NCI-H2081 treated with DMSO at 0.1 percent for 48 hours (cell line): ENCODE measurements at places on chromosomes 2 and 18.

DNA sequence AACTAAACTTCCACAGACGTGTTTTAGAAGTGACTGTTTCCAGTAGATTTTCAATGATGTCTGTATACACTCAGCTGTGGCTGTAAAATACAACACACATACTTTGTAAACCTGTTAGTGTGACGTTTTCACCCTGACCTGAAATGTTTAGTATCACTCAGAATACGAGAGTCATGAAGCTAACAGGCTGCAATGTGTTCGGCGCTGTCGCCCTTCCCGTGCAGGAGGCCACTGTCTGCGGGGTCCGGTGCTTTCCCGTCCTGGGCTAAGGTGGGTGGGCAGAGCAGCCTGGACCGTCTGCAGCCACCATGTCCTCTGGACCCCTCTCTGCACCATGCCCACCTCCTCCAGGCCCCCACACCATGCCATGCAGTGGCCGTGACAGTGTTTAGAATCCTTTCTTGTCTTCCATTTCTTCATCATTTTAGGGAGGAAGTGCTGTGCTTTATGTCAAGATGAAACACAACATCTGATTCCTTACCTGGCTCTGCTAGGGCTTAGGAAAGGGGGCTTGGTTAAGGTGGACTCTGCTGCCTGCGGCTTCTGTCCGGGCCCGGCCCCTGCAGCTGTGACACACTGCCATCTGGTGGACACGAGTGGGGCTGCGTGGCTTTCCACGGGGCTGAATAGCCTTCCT, 53.8 kb upstream of the RBM44 start:
- DNase-seq, result no peak

DNA sequence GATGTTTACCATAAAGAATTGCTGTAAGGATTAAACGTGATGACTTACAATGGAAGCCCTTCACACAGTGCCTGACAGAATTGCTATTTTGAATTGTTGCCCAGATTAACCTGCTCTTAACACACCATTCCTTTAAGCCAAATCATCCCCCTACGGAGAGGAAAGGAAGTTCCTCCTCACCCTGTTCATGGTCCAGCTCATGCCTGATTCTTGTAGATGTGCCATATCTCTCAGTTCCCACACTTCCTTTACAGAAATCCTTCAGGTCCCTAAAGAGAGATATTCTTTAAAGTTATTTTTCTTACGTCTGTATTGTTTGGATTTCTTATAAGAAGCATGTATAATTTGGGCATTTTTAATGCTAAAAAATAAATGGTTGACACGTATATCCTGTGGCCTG, 127.5 kb upstream of the DAPL1 start:
- DNase-seq, result no peak

- no peak for DNase-seq
Observed at GRCh38 chr18:79599441-79599931, 80.1 kb upstream of the CTDP1 start.

- no peak for DNase-seq
Observed at GRCh38 chr2:235232449-235233433, 261.1 kb upstream of the AGAP1 start.

DNA sequence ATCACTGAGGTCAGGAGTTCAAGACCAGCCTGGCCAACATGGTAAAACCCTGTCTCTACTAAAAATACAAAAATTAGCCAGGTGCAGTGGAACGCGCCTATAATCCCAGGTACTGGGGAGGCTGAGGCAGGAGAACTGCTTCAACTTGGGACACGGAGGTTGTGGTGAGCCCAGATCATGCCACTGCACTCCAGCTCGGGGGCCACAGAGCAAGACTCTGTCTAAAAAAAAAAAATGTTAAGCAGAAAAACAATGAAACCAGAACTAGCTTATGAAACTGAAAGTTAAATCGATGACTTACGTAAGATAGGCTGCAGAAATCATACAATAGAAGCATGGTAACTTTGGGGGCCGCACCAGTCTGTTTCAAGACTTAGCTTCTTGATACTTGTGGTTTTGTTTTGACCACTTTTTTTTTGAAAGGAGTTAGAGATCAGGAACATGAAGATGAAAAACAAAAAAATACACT, 6.2 kb upstream of the GPR155 start:
- no peak for DNase-seq

- DNase-seq, result no peak
Observed at GRCh38 chr18:54911551-54911950, 47.7 kb downstream of the CCDC68 start.

DNA sequence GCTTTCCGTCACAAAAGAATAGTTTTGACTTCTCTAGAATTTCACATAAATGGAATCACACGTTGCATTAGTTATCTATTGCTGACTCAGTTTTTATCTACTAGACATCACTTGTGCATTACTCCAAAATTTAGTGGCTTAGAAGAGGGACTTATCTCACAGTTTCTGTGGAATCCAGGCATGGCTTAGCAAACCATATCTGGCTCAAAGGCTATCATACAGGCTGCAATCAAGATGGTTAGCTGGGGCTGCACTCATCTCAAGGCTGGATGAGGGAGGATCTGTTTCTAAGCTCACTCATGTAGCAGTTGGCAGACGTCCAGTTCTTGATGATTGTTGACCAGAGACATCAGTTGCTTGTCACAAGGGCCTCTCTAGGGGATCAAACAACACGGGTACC, 6.6 kb upstream of the DSC3 start:
- DNase-seq, result no peak

GRCh38 chr2:75775311-75775823, 64.7 kb upstream of the GCFC2 start:
- DNase-seq, result no peak

DNA sequence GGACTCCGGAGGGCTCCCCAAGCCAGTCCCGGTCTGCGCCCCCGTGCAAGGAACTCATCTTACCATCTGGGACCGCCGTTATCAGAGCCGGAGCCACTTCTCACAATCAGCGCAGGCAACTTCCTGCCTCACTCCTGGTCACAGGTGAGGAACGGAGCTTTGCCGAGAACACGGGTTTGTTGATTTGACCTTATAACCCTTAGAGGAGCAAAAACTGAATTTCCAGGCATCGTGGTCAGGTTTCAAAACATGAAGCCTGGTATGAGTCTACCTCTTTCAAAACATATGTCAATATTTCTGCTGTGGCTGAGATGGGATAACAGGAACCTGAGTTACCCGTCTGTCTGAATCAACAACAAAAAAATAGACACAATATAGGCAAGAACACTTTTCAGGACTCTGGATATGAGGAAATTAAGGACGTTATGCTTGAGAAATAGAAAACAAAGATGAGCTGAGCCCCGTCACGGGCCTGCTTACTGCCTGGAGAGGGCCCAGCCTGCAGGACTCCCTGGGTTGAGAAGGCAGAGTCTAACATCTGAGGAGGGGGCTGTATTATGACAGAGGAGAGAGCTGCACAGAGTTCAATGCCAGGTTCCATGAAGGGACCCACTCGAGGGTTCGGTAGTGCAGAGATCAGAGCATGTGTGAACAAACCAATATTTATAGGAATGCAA, 148.7 kb downstream of the NDUFA10 start:
- no peak for DNase-seq

GRCh38 chr2:212099658-212100057, 438.9 kb downstream of the ERBB4 start:
- DNase-seq, result no peak

- peak; percentile 45 for DNase-seq
Observed at GRCh38 chr2:241701399-241702154, at the start of gene ING5. ING5 (plus strand) TSS chr2:241702039; CDS start chr2:241702066, 27 bp downstream.

GRCh38 chr2:132901661-132902060, 231.7 kb upstream of the LYPD1 start:
- DNase-seq, result no peak

DNA sequence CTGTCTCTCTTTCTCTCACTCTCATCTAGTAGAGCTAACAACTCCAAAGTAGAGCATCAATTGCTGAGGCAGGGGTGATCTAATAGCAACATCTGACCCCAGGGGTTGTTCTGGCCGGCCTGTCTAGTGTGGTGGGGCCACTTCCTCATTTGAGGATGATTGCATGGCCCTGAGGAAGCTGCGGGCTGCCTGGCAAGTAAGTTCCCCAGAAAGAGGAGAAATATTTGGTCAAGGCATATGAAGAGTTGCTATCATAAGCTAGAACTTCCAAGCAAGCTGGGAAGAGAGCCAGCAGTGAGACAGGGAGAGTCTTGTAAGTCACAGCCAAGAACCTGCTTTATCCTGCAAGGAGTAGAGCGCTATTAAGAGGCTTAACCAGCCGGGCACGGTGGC, 50.8 kb upstream of the TMEM87B start:
- DNase-seq, result no peak

DNA sequence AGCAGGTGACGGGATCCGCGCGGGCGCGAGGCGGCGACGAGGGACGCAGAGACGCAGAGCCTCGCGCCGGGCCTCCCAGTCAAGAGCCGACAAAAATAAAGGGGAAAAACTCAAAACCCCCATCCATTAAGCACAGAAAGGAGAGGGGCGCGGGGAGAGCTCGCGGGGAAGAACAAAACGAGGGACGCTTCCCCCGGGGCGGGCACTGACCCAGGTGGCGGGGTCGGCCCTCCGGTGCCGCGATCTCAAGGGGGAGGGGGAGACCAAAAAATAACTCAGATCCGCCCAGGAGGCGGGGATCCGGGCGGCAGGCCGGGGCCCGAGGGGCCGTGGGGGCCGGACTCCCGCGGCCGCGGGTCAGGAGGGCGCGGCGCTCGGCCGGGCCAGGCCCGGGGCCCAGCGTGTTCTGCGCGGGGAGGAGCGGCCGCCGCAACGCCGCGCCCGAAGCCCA, 597 bp downstream of the RNF103 start:
- no peak for DNase-seq

- DNase-seq, result no peak
Observed at GRCh38 chr2:120371969-120372625, 26.2 kb downstream of the INHBB start.

DNA sequence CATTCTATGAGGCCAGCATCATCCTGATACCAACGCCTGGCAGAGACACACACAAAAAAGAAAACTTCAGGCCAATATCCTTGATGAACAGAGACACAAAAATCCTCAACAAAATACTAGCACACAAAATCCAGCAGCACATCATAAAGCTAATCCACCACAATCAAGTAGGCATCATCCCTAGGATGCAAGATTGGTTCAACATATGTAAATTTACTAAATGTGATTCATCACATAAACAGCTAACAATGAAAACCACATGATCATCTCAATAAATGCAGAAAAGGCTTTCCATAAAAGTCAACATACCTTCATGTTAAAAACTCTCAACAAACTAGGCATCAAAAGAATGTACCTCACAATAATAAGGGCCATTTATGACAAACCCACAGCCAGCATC, 65.3 kb downstream of the WDPCP start:
- DNase-seq, result no peak

- DNase-seq, result no peak
Observed at GRCh38 chr2:124121760-124122275, 96.7 kb downstream of the CNTNAP5 start.

DNA sequence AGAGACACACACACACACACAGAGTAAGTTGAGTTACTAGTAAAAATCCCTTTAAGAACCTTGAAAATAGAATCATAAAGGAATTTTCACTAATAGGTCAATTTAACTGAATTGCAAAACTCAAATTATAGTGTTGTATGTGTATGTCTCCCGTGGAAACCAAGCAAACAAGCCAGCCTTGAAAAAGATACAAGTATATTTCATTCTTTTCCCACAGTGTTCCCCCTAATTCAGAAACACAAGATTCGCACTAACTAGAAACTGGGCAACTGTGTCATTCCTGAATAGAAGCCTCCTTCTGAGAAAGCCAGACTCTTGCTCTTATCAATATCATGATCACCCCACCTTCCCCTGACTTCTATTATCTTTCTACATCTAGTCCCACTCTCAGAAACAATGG, 229.5 kb downstream of the PIEZO2 start:
- no peak for DNase-seq

GRCh38 chr18:39702888-39703287, 2137.3 kb upstream of the CELF4 start:
- no peak for DNase-seq

DNA sequence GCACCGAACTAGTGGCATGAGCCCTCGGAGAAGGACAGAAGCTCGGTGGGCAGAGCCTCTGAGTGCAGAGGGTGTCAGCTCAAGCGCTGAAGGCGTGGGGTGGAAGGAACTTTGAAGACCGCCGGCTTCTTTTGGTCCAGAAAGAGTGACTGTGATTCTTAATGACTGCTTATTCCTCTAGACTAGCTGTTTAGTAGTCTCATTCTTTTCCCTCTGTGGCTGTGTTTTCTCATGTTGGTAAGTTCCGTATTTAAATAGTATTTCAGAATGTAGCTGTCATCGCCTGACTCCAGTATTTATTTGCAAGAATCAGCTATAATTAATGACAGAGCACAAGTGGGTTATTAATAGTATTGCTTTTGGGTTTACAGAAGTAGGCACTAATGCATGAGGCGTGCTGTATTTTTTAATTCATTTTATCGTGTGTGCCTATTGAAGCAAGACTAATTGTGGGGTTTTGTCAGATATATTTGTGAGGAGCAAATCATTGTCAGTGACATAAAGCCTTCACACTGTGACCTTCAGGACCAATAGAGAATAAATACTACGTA, 80.8 kb upstream of the NFATC1 start:
- DNase-seq, result no peak

GRCh38 chr2:183937220-183937619, 661.1 kb upstream of the ZNF804A start:
- DNase-seq, result no peak

DNA sequence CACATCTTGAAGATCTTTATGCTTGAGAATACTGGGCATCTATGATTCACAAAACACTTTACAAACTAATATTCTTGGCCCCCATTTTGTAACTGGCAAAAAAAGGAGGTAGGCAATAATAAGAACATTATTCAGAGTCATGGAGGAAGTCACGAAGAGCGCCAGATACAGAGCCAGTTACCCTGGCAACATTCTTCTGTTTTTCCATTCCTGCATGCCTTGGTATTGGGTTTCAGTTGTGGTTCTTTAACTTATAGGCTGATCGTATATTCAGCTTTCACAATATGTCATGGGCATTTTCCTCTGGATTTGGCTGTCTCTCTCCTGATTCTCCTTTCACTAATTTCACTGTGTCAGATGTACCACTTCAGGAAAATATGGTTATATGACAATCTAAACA, 234.7 kb downstream of the HRH4 start:
- DNase-seq, result no peak
